Natural killer cell treated with Interleukin-12 subunit alpha and Interleukin-12 subunit beta and Interleukin-15 and Interleukin-18, amount 100 ng/mL, for 72 hours (primary cell): ENCODE measurements at places on chromosomes 6 and 20. TPM values are rescaled to one million over a fixed set of nuclear protein-coding genes. Genes with fewer than 3 reads are reported as not detected.
A peak's percentile ranks its signal among the peaks of the same experiment; 100 is the strongest.

- H3K4me1 ChIP-seq, result peaks cover 4% of the 10 kb centered on the region
- no peak overlapping the region for H3K4me3 ChIP-seq
- no peaks in the 10 kb centered on the region for H3K36me3 ChIP-seq
- H3K27ac ChIP-seq, result peak overlapping the region; percentile 25
- no peaks in the 10 kb centered on the region for H3K27me3 ChIP-seq
These were observed 14.3 kb upstream of the ZC3H12D start for GRCh38 chr6:149499066-149499465.

DNA sequence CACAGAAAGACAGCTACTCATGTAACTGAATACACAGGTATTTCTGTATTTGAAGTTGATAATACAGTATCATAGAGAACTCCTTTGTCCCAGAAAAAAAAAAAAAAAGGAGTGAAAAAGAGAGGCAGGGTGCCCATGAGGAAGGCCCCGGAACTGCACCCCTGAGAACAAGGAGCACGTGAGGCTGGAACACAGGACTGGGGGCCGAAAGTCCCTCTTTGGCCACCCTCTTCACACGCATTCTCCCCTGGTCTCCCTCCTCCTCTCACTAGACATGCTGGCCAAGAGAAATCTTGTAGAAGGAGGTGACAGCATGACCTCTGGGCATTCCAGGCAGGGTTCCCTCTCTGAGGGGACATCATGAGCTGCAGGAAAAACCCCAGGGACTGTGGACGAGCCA is 62.7 kb upstream of the TRAF3IP2 start:
- no peak overlapping the region for H3K4me3 ChIP-seq
- peaks cover 43% of the 10 kb centered on the region for H3K4me1 ChIP-seq
- DNase-seq, result no peak

DNA sequence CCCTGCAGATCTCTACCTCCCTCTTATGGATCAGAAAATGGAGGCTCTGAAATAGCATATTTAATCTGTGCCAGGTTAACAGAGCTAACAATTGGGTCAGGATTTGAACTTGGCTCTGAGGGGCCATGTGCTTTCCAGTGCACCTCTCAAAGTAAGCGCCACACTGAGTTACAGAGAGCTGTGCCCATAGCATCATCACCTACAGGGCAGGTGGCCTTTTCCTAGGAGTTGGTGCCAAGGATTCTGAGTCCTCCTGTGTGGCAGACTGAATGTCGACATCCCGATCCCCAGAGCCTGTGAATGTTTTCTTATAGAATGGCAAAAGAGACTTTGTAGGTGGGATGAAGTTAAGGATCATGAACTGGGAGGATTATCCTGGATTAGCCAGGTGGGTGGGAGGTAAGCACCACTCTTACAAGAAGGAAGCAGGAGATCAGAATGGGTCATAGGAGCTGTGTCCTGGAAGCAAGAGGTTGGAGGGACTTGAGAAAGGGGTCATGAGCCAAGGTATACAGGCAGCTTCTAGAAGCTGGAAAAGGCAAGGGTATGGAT is 68.0 kb upstream of the TBC1D7 start:
- no peak overlapping the region for H3K4me3 ChIP-seq
- H3K27me3 ChIP-seq, result no peaks in the 10 kb centered on the region
- H3K4me1 ChIP-seq, result peaks cover 45% of the 10 kb centered on the region

- no peak for DNase-seq
- no peak overlapping the region for H3K4me3 ChIP-seq
- no peaks in the 10 kb centered on the region for H3K27me3 ChIP-seq
- no peaks in the 10 kb centered on the region for H3K4me1 ChIP-seq
These were observed 406.1 kb upstream of the MARCKS start for GRCh38 chr6:113451049-113451448.

The F13A1 gene
- not detected for total RNA-seq
